CD4-positive, alpha-beta T cell treated with Interleukin-6 for 4 hours (primary cell): ENCODE measurements at places on chromosomes 12 and 14.

- no peak for DNase-seq
Observed at GRCh38 chr12:30514666-30515065, 181.0 kb downstream of the IPO8 start.

DNA sequence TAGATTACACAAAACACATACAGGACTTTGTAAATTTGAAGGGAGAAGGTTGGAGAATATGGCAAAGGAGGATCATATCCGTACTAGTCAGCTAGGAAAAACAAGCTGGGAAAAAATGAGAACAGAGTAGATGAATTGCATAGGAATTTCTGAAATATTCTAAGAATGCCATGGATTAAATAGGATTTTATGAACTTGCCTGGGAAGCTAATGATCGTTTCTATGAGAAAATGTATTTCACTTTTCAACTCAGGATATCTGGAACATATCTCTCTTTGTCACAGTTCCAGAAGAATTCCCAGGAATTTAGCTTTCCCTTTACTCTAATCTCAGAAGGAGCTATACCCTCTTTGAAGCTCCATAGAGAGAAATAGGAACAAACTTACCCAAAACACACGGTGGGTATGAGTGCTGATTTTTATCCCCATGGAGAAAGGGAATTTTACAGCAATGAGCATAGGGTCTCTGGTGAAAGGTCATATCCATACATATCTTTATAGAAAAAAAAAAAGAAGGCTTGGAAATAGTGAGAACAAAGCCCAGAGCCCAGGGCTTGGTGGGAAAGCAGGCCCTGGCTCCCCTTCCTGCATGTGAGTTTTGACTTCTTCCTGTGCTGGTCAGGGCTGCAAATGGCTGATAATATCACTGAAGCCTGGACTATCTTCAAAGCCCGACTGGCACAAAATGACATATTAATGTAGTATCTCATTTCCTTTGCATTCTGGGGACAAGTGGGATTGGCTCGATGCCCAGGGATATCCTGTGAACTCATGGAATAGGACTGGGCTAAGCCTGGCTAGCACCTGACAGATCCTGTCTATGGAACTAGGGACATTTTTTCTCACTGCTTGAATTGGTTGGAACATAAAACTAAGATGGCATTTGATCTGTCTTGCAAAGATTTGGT lies 136.3 kb downstream of the AEBP2 start:
- DNase-seq = no peak

GRCh38 chr12:75790219-75790618 lies 241.4 kb downstream of the PHLDA1 start:
- no peak for DNase-seq

DNA sequence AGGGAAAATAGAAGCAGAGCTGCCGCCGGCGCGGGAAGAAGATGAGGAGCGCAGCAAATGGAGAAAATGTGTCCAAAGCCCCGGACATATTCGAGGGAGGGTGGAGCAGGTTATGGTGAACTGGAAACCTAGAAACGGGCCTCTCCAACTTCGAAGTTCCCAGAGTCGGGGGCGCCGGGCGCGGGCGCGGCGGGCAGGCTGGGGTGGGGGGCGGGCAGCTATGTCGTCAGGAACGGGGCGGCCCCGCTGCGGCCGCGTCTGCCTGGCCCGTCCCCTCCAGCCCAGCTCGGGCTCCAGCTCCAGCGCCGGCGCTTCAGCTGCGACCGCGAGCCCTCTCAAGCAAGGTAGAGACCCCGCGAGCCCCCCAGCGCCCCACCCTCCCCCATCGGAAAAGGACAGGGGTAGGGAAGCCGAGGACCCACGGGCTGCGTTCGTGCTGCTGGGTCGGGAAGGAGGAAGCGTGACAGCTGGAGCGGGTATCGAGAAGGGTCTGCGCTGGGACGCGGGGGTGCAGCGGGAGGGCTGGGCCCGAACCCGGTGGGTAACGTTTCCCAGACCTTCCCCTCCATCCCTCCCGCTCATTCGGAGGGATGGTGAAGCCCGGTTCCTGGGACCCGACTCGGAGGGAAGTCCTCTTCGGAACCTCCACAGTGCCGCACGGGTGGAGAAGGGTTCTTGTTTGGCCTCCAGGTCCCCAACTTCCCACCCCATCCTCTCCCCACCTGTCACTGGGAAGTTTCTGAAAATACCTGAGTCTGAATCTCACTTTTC lies 1.0 kb downstream of the DGKA start:
- DNase-seq = peak; percentile 63

DNA sequence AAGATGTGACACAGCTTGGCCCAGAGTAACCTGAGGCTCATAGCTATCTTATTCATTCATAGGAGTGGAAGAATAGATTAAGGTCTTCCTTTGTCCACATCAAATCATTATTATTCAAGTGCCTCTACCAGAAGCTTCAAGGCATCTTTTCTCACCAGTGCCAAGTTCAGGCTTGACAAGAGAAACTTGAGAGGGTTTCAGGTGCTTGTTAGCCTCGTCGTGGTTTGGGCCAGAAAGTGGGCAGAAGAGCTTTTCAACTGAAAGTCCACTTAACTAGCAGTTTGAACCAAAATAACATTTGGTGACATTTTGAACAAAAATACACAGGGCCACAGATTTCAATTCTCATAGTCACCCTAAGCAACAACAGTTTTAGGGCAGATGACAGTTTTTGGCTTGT lies 1184.2 kb downstream of the FLRT2 start:
- DNase-seq = no peak

- DNase-seq = no peak
Observed at GRCh38 chr12:65918021-65918420, 93.7 kb downstream of the HMGA2 start.

- DNase-seq = no peak
Observed at GRCh38 chr12:120421701-120422100, 16.2 kb upstream of the COX6A1 start.

DNA sequence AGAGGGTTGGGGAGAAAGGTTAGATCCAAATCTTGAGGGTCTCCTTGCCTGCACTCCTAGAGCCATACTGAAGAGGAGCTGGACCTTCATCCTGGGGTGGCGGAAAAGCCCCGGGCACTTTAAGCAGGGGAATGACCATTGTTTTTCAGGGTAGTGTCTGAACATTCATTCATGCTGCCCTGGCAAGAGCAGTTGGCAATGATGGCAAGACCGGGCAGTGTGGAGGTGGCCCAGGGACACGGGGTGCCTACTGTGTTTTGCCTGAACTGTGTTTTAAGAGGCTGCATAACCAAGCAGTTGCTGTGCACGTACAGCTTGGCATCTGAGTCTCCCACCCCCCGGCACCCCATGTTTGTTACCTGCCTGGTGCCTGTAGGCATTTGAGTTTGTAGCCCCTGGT lies 14.7 kb downstream of the TPCN1 start:
- DNase-seq = no peak
